ENCODE measurements at places on chromosomes 2 and 18.

DNA sequence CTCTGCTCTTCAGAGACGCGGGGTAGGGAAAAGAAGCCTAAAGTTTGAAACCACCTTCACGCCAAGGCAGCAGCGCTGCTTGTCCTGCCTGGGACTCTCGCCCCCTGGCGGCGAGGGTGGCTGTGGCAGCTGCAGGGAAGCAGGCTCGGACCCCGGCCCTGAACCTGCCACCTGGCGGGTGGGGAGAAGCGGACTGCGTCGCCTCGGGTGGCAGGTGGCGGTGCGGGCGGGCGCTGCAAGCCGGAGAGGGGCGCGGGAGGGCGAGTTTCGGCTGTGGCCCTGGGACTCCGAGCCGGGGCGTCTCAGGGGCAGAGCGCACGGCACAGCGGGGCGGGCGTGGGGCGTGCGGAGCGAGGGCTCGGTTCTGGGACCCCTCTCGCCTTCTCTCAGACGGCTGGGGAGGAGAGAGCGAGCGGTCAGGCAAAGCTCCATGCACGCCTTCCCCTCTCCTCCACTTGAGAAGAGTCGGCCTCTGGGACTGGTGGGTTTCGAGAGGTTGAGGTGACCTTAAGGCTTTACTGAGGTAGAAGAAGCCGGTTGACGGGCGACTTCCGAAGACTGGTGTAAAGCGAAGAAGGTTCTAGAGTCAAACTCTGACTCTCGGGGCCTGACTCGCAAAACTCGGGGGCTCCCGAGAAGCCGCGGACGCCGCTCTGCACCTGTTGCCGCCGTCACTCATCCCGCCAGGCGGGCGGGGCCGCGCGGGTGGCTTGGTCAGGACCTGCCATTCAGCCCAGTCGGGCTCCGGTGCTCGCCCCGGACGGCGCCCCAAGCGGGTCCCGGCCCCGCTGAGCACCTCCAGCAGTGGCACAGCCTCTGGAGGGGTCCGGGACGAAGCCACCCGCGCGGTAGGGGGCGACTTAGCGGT, 1.1 kb upstream of the BOLL start:
- peak; percentile 46 for DNase-seq

GRCh38 chr2:216984937-216985336, 125.1 kb upstream of the TNP1 start:
- DNase-seq: no peak

- peak; percentile 25 for DNase-seq
Measured at GRCh38 chr2:28360718-28361293, 31.9 kb upstream of the FOSL2 start.

GRCh38 chr2:144248350-144249034, 271.4 kb downstream of the ZEB2 start:
- no peak for DNase-seq

DNA sequence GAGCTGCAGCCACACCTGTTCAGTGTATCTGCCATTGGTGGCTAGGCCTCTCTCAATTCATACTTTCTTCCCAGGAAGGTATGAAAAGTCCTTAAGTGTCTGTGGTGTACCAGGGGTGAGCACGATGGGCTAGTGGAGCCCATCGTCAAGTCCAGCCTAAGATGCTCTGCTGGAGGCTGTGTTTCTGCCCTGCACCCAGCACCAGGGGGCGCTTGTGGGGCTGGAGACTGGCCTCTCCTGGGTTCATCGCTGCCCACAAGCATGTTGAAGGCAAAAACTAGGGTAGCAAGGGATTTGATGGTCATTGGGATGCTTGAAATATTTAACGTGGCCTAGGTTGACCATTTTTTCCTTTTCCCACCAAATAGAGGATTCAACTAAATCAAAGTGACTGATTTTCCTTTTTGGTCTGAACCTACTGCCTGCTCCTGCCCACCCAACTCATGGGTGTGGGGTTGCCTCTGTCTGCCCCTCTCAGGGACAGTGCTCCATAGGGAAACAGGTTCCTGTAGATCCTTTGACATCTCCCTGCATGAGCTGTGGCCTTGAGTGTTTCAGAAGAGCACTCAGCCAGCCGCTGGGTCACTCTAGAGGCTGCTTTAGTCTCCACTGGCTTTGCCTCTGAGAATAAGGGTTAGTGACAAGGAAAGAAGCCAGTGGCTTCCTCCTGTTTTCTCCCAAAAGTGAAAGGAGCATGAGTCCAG, 59.0 kb downstream of the TPGS2 start:
- peak; percentile 21 for DNase-seq

GRCh38 chr18:12257996-12258718, 4.0 kb downstream of the CIDEA start:
- DNase-seq: no peak

- DNase-seq: no peak
Measured at GRCh38 chr18:24421831-24422230, 4.6 kb upstream of the IMPACT start.

- DNase-seq: no peak
Measured at GRCh38 chr2:54611830-54612545, 111.5 kb upstream of the EML6 start.

DNA sequence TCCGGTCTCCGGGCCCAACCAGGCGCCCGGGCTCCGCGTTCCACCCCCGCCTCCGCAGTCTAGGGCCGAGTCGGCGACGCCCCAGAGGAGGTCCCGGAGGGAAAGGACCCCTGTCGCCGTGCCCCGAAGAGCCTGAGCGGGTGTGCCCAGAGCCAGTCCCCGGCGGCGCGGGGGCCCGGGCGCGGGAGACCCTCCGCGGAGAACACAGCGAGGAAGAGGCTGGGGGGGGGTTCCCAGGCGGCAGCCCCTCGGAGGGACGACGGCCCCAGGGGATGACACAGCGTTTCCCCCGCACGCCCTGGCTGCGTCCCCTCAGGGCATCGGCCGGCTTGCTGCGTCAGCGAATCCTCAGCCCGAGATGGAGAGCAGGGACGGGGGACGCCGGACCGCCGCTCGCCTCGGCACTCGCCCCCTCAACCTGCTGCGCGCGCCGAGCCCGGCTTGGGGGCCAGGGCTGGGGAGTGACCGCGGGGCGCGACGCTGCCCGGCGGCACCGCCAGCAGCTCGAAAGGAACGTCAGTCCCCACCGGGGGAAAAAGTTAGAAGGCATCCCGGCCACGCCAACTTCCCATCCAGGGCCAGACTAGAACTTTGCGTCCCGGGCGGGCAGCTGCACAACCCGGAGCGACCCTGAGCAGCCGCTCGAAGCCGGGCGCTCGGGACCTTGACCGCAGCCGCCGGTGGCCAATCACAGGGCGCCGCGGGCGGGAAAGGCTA, 711 bp downstream of the SFXN5 start:
- no peak for DNase-seq

DNA sequence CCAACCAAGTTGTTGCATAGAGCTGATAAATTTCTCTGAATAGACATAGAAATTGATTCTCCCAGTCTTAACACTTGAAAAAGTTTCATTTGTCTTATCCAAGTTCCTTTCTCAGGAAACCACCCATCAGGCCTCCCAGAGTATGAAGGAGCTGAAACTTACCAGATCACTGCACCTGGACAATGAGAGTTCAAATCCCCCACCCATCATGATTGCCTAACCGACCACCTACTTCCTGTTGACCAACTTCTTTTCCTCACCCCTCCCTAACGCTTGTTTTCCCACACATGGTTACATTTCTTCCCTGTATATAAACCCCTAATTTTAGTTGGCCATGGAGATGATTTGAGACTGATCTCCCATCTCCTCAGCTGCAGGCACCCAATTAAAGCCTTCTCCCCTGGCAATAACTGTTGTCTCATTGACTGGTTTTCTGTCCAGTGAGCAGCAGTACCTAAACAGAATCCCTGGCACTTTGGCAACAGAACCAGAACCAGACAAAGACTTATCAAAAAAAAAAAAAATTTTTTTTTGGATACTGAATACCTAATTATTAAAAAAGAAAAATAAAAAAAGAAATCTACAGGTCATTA, 103.0 kb downstream of the SPIRE1 start:
- no peak for DNase-seq

DNA sequence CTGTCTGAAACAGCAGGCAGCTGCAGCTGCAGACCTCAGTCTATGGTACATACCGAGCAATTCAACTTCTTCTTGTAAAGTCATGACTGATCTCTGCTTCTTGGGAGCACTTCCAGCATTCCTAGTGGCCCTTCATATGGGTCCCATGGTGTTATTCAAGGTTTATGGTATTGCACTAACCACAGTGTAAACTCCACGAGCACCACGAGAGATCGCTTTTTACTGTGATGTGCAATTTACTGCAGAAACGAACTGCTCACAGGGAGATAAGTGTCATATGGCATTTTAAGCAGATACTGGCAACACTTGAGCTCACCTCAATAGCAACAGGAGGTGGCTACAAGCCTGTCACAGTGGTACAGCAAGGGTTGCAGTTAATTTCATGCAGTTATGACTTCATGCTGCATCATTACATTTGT, 38.6 kb upstream of the SH3BP4 start:
- DNase-seq: no peak

- no peak for DNase-seq
Measured at GRCh38 chr2:26936855-26937254, 33.6 kb upstream of the MAPRE3 start.

All from ACHN (cell line).